Motor neuron (in vitro differentiated cells): ENCODE measurements at places on chromosomes 2 and 18.

DNA sequence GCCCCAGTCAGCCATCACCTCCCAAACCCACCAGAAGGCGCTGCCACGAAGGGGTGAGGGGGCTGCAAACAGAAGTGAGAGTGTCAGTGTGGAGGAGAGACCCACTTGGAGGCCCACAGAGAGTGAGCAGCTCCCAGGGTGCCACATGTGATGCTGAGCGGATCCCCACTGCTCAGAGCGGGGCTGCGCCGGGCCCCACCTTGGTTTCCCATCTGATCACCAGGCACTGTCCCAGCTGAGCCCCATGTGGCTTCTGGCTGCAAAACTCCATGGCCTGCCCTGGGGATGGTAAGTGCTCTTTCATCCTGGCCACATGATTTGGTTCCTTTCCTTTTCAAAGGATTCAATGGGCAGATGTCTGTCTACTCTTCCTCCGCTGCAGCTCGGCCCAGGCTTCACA, 23.8 kb downstream of the SNORC start:
- ATAC-seq = no peak

DNA sequence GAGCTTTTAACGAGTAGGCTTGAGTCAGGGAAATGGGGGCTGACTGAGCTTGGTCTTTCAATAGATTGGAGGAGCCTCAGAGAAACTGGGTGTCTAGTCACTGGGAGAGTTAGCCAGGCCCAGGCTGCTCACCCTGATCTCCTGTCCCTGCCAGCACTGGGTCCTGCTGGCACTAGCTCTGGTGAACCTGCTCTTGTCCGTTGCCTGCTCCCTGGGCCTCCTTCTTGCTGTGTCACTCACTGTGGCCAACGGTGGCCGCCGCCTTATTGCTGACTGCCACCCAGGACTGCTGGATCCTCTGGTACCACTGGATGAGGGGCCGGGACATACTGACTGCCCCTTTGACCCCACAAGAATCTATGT, 720 bp downstream of the KRTCAP3 start:
- ATAC-seq = peak; percentile 30

DNA sequence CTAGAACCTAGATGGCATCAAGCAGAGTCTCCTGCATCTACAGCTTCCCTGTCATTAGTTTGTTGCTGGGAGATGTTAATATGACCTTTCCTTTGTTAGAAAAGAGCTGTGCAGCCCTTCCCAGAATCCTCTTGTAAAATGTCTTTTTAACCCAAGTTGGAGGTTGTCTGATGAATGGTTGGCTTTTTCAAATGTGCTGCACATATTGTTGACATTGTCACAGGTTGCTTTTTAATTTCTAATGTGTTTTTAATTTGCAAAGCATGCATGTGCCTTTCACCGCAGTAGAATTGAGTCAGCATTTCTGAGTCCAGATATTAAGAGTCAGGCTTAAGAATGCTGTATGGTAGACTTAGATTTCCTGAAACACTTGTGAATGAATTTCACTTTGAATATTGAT, 120.8 kb downstream of the GREB1L start:
- ATAC-seq = peak; percentile 56

DNA sequence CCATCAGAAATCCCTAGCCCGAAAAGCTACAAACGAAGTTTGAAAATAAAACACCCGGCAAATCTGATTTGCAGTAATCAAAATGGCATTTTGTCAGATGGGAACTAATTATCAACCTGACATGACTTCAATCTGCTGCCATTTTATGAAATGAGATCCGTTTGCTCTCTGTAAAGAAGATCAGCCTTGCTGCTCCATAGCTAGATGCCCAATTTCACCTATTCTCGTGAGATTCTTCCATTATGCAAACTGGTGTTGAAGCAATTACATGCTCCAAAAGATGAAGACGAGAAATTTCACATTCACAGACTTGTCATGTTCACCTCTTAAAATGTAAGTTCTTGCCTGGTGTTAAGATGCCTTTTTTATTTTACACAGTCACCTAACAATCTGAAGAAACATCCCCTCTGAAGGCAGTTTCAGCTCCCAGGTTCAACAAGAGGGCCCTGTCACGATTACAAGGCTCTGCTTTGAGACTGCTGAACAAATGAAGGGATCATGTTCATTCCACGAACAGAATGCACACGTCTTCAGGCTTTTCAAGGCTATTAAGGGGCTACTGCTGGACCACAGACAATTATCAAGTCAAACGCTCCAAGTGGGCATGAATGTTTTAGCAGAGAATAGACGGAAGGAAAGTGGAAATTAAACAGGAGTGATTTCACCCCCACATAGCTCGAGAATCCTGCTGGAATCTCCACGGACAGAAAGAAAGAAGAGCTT, 172.6 kb upstream of the PID1 start:
- ATAC-seq = no peak

- no peak for ATAC-seq
Observed at GRCh38 chr2:206556357-206556949, 85.8 kb upstream of the FAM237A start.

DNA sequence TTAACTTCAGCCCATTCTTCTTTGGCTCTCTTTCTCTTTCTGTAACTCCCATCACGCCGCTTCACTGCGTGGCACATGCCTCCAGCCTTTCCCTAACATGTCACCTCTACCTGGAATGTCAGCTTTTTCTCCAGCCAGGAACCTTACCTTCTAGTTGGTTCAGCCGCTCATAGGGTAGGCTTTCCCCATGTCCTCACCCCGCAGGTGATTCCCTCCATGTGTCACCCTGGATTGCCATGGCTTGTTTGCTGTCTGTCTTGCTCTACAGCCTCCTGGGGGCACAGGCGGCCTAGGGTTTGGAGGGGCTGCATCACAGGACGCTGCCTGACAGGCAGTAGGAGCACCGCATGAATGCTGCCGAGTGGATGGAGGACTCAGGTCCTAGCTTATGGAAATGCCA, 39.2 kb downstream of the ARHGEF4 start:
- ATAC-seq = no peak

DNA sequence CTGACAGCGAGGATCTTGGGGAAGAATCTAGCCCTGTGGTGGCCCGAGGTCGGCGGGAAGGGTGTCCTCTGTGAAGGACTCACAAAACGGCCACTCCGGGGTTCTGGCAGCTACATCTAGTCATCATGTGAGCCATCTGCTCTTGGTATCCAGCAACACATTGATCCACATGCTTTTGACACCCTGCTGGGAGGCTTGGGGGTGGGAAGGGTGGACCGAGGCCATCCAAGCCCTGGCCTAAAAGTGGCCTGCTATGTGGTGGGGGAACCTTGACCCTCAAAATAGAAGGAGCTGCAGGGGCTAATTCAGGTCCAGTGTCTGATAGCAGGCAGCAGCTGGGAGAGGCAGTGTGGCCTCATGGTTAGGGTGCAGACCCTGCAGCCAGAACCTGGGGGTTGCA, 145.7 kb downstream of the CELF4 start:
- no peak for ATAC-seq

GRCh38 chr2:3131636-3132326, 245.8 kb downstream of the EIPR1 start:
- peak; percentile 42 for ATAC-seq

DNA sequence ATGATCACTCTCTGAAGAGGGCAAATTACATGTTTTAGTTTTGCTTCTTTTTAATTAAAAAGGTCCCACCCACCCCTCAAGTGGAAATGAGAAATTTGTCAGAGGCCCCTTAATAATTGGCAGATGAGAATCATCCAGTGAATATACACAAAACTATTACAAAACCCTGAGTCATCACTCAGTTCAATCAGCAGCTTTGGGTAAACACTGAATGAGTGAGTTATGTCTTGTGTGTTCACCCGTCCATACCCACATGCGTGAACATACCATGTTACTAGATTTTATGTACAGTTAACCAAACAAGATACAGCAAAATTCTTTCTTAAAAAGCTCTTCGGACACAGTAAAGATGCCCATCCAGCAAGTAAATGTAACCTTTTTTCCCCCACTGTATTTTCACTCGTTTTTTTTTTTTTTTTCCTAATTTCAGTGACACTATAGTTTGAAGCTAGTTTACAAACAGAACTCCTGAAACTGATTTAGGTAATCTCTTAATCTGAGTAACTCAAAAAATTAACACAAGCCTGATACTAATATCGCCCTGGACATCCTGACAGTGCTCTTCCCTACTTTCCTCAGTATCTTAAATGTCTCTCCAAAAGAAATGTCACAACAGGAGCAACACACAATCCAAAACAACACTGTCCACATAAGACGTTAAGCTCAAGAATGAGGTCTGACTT, 1.4 kb downstream of the PSME4 start:
- no peak for ATAC-seq

DNA sequence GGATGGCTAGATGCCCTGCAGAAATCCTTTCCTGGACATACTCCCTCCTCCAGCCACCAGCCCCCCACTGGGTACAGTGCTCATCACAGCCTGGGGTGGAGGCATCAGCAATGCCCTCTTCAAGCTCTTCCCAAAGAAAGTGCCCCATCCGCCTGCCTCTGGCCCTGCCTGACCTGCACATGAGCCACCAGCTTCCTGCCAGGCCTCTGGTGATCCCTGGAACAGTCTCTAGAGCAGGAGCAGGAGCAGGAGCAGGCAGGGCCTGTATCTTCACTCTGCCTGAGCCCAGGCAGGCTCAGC, 54.1 kb upstream of the CAB39 start:
- ATAC-seq = no peak
